IMR-90 (cell line): ENCODE measurements at places on chromosomes 3 and 15. TPM values are rescaled to one million over a fixed set of nuclear protein-coding genes. Genes with fewer than 3 reads are reported as not detected.

The DLEC1 gene
- not detected in 2 replicates for total RNA-seq

The GOLGA6L26 gene
- total RNA-seq: not detected in 2 replicates

The CELSR3 gene
- 0.18 and 0.28 TPM in 2 replicates for total RNA-seq

The ELL3 gene
- 1.6 and 1.7 TPM in 2 replicates for total RNA-seq

The TOPAZ1 gene
- total RNA-seq: not detected in 2 replicates
